Posterior cingulate gyrus (tissue), 11 donors: ENCODE measurements at places on chromosomes 11 and 22.
A peak's percentile ranks its signal among the peaks of the same experiment; 100 is the strongest.

- DNase-seq: peak; percentile 90
Observed at GRCh38 chr22:45441138-45441537, 27.6 kb downstream of the RIBC2 start.

GRCh38 chr11:63589000-63589399 lies 25.2 kb downstream of the PLAAT3 start:
- no peak for DNase-seq

GRCh38 chr11:100438376-100438775 lies 248.7 kb upstream of the ARHGAP42 start:
- no peak for DNase-seq

DNA sequence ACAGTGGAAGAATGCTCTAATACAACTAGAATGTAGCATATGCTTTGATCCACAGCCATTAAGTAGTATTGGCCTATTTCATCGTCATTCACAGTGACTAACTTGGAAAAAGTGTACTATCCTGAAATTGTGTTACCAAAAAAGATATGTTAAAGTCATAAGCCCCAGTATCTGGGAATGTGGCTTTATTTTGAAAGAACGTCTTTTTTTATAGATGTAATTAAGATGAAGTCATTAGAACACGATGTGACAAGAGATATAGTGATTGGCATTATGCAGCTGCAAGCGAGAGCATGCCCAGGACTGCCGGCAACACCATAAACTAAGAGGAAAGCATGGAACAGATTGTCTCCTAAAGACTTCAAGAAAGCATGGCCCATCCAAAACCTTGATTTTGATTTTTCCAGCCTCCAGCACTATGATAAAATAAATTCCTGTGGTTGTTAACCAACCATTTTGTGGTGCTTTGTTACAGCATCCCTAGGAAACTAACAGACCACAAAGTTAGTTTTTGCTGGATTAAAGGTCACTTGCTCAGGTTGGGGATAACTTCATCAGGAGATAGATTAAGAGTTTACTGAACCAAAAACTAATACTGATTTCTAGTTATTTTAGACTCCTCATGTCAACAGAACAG lies 870.6 kb upstream of the LRRC4C start:
- no peak for DNase-seq

DNA sequence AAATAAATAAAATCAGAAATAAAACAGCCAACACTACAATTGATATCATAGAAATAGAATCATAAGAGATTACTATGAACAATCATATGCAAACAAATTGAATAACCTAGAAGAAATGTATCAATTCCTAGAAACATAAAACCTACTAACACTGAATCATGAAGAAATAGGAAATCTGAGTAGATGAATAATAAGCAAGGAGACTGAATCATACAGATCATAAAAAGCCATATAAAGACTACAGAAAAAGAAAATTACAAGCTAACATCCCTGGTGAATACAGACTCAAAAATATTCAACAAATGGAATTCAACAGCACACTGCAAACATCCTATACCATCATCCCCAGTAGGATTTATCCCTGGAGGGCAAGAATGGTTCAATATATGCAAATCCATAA lies 135.6 kb downstream of the SBF2 start:
- DNase-seq: no peak

DNA sequence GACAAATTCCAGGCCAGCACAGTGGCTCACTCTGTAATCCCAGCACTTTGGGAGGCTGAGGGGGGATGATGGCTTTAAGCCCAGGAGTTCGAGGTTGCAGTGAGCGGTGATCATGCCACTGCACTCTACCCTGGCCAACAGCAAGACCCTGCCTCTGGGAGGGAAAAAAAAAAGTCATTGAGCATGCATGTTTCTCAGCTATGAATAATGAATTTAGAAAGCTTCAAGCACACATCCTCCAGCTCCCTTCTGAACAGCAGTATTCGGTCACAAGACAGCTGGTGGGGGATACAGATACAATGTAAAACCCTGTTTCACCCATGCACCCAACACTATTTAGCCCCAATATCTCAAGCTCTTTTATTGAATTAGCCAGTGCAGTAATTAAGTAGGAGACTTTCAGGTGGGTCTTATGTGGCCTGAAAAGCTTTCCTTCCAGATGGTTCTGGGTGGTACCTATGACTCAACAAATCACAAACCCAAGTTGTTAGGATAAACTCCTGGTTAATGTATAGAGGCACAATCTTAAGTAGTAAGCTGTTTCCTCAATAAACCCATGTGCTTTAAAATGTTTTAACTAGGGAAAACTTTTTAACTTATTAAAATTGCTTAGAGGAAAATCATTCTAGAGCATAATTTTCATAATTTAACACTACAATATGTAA lies 13.4 kb downstream of the PRDM10 start:
- no peak for DNase-seq
